ENCODE measurements at places on chromosomes 5 and 9.

GRCh38 chr5:172556971-172557461, 84.0 kb upstream of the NEURL1B start:
- no peak for DNase-seq

GRCh38 chr9:130239741-130240241, 25.8 kb upstream of the HMCN2 start:
- no peak for DNase-seq

DNA sequence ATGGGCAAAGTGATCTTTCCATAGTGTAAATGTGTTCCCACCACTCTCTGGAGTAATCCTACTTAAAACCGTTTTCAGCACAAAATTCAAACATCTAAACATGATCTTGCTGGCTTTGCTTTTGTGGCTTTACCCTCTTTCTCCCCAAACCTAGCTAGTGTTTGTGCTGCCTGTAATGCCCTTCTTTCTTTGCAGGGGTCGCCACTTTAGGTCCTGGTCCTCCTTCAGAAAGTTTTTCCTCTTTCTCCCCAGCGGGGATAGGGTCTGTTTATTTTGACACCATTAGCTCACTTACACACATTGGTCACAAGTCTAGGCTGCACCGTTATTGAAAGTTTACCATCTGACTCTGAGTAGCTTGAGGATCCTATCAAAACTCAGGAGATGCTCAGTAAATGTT, 736 bp upstream of the HSD17B4 start:
- no peak for DNase-seq

DNA sequence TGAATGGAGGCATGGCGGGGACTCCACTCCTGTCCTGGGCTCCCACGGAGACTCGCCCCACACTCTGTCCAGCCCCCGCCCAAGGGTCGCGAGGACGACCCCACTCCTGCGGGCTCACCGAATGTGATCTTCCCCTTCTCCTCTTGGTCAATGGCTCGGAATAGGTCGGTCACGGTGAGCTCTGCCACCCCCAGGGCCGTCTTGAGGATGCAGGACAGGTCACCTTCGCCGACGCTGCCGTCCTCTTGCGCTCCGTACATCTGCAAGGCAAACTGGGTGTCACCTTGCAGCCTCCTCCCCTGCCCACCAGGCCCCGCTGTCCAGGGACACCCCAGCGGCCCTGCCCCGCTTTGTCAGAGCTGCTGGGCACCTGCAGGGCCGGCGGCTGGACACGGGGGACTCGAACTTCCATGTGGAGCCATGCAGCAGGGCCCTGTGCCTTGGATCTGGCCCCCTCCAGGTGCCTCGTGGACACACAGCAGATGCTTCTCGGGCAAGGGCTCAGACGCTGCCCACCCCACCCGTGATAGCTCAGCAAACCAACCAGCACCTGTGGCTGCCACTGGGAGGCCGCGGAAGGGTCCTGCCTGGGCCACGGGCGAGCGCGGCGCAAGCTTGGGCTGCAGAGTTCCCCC, 21.5 kb upstream of the SLC6A3 start:
- no peak for DNase-seq

DNA sequence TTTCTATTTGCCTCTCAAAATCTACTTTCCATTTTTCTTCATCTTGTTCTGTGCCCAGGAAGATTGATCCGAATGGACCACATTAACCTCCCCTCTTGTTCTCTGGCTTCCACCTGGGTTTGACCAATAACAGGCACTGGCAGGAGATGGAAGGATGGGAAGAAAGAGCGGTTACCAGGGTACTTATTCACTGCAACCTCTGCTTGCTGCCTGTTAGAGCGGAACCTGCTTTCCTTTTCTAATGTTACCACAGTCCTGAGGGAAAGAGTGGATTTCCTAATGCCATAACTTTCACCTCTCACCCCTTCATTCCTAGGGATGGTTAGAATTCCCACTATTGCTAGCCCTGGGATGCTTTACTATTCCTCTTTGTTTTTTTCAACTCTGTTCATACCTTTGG, 262.1 kb downstream of the RFX3 start:
- no peak for DNase-seq

DNA sequence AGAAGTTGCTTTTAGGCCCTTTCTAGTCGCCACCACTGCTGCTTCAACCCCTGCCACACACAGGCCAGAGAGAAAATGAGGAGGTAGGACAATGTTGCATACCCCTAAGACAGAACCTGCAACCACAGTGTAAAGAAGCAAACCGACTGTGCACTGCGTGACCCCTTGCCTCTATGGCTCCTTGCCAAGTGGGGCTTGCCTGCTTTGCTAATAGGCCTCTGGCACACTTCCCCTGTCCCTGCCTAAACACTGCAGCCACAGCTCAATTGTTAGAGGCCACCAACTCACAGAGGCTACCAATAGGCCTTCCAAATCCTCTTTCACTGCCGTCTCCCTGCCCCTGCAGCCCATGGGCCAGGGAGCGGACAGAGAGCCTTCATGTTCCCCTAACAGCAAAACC, 280.1 kb downstream of the CDH10 start:
- no peak for DNase-seq

- DNase-seq = no peak
Observed at GRCh38 chr5:111960476-111961215, 203.7 kb upstream of the NREP start.

- DNase-seq = no peak
Observed at GRCh38 chr5:81819556-81820317, 68.8 kb upstream of the SSBP2 start.
